Activated CD4-positive, alpha-beta T cell treated with anti-CD3 and anti-CD28 coated beads, Interleukin-2, amount 50 U/mL, for 24 hours (primary cell): ENCODE measurements at places on chromosomes 1 and 21.

DNA sequence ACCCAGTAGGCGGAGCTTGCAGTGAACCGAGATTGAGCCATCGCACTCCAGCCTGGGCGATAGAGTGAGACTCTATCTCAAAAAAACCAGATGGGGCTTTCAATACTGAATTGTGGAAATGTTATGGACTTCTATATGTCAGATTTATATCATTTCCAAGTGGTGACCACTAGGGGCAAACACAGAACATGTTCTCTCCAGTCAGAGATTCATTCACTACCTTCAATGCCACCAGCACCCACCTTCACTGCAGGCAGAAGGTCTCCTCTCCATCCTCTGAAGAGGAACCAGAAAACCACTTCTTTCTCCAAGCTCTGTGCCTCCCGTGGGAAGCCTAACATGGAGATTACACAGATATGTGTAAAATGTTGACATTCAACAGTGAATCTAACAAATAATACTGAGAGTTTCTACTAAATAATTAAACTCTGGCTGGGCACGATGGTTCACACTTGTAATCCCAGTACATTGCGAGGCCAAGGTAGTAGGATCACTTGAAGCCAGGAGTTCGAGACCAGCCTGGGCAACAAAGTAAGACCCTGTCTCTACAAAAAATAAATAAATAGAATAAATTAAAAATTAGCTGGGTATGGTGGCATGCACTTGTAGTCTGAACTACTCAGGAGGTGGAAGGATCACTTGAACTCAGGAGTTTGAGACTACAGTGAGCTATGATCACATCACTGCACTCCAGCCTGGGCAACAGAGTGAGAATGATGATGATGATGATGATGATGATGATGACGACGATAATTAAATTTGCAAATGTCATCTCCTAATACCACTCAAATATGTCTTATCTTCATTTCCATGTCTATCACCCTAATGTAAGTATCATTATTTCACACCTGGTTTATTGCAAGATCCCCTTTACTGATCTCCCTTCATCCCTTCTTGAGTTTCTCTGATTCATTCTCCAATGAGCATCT lies 151.1 kb downstream of the ZNF281 start:
- DNase-seq = no peak

DNA sequence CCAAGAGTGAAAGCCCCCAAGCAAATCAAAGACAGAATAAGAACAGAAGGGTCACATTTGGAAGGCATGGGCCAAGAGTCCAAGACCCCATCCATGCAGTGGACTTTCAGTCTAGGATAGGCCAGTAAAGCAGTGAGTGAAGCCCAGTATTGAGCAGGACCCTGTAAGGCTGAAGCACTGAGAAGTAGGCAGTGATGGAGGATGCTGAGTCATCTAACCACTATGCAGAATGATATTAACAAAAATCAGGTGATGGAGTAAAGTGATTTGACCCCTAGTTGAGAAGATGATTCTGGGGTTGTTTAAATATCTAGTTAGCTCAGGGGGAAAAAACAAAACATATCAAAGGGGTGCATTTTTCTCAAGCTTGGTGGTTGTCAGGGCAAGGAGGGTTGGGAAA lies 308.7 kb upstream of the PLXNA2 start:
- no peak for DNase-seq

- DNase-seq = no peak
Observed at GRCh38 chr1:246270236-246270635, 236.8 kb downstream of the SMYD3 start.

DNA sequence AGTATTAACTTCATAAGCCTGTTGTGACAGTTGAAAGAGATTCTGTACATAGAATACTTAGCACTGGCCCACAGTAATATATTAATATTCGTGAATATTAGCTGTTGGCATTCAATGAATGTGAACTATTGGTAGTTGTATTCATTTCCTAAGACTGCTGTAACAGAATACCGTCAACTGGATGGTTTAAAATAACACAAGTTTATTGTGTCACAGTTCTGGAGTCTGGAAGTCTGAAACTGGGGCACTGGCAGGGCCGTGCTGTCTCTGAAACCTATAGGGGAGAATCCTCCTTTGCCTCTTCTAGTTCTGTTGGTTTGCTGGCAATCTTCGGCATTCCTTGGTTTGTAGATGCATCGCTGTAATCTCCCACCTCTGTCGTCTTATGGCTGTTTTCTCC lies 47.5 kb downstream of the OLFML3 start:
- DNase-seq = no peak

DNA sequence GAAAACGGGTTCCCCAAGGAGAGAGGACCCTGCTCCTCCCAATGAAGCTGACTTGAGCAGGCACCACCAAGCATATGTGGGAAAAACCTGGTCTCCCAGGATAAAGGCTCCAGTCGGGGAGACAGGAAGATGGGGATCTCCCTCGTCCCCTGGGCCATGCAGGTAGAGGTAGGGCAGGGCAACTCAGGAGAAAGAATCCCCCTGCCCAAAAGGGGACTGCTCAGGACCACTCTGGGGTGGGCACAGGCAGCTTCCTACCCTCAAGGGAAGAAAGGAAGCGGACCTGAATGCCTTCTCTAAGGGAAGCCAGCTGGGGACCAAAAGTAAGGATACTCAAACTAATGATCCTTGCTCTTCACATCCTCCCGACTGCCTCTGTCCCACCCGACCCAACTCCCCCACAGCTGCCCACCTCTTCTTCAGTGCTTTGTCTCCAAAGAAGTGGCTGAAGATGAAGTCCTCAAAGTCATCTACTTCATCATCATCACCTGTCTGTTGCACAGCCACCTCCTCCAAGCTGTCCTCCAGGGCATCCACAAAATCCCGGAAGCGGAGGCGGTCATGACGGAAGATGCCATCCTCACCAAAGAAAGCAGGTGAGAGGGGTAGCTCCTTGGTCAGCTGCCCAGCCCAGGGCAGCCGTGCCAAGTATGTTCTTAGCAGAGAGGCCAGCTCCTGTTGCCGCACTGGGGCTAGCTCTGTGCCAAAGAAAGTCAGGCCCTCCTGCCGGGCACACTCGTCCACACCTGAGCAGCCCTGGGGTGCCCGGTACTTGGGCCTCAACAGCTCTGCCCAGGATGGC lies 8.8 kb upstream of the PMVK start:
- no peak for DNase-seq

GRCh38 chr1:206947255-206947654 lies 989 bp upstream of the PIGR start:
- no peak for DNase-seq

DNA sequence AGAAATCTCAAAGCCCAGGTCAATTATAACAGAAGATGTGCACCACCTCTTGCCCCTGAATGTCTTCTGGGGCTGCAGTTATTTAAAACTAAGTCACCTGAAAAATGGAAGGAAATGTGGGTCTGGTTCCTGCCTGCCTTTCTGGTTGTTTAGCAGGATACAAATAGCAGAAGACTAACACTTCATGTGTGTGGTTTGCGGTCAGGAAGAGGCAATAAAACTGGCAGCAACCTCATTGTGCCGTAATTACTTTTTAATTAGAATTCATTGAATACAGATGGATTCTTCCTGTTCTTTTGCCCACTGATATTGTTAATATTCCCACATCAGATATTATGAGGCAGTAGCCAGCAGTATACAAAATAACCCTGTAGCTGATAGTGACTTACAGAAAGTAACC lies 345.7 kb downstream of the ZNF326 start:
- DNase-seq = no peak

- DNase-seq = no peak
Observed at GRCh38 chr1:38003261-38004250, 1.8 kb downstream of the FHL3 start.

DNA sequence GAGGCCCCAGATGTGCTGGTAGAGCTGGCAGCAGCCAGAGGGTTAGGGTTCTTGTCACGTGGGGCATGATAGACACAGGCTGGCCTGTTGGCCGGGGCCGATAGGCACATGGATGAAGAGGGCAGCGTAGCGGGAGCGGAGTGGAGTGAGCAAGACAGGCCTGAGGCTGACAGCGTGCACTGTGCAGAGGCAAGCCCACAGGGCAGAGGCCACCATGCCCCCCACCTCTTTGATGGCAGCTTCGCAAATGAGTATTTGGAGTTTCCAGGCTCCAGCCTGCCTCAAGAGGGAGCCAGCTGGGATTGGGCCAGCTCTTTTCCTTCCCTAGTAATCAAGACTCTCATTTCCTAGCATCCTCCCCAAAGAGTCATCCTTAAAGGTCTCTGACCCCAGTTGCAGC lies 43.5 kb downstream of the TMCC2 start:
- no peak for DNase-seq

GRCh38 chr1:201605385-201606010 lies 66.6 kb downstream of the NAV1 start:
- no peak for DNase-seq

GRCh38 chr21:32626621-32627196 lies 14.5 kb upstream of the CFAP298 start:
- DNase-seq = no peak

DNA sequence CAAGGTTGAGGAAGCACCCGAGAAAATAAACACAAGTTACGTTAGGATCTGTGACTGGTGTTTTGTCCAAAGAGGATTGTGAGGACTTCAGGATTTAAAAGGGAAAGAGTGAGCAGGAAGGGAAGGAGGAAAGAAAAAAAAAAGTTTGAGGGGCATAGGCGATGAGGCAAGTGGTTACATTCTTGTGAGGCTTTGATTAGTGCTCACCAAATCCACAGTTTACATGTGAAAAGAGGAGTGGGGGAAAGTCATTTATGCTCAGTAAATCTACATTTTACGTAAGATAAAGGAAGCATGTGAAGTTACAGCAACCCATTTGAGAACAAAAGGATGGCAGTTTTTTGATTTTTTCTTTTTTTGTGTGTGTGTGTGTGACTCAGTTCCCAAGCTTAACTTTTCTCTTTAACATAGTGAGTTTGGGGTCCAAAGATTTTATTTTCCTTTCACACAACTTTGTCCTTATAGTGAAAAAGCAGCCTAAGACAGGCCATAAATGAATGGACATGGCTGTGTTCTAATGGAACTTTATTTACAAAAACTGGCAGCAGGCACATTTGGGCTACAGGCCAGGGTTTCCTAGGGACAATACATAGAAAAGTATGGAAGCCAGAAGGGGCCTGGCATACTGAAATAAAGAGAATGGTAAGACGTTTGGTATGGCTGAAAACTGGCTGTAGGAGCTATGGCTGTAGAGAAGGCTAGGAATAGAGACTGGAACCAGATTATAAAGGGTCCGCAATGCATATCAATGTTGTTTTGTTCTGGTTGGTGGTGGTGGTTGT lies 121.7 kb downstream of the FGGY start:
- no peak for DNase-seq

- DNase-seq = no peak
Observed at GRCh38 chr1:107687849-107688753, 276.9 kb downstream of the VAV3 start.

DNA sequence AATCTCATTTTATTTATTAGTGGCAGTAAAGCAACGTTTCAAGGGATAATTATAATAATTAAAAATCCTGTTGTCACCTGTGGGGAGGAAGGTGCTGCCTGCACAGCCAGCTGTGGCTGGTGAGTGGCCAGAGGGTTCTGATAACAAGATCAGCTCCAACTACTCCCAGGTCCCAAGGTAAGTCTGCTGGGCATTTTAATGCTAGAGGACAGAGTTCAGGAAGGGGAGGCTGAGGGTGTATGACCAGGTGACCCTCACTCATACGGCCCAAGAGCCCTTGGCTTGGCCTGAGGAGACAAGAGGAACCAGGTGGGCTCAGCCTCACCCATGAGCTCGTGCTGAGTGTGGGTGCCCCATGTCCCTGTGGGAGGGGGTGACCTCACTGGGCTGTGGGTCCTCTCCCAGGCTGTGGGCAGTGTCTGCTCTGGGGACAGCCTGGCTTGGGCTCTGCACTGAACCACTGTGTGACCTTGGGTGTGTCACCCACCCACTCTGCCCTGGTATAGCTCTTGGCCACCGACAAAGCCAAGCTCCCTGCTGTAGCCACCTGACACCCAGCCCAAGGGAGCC lies 223.8 kb downstream of the PTPRU start:
- DNase-seq = no peak

- no peak for DNase-seq
Observed at GRCh38 chr1:66495495-66495894, 38.5 kb upstream of the SGIP1 start.

DNA sequence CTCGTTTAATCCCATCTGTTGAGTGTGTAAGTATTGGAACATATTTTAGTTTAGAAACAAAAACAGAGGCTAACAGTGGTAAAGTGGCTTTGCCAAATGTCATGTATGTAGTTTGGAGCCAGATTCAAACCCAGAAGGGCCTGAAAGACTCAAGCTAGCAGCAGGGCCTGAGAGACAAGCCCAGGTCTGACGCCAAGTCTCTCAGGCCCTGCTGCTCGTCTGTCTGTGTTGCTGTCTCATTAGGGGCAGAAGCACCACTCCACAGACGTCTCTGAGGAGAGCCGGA lies 8.3 kb downstream of the CITED4 start:
- DNase-seq = no peak

GRCh38 chr1:7006996-7007871 lies 222.0 kb downstream of the CAMTA1 start:
- no peak for DNase-seq

GRCh38 chr1:211647711-211648121 lies 27.7 kb downstream of the NEK2 start:
- DNase-seq = no peak

GRCh38 chr1:163657719-163658118 lies 336.0 kb downstream of the NUF2 start:
- DNase-seq = no peak

- DNase-seq = no peak
Observed at GRCh38 chr1:213119794-213120193, 68.8 kb downstream of the RPS6KC1 start.

- no peak for DNase-seq
Observed at GRCh38 chr1:226678701-226679100, 60.4 kb downstream of the ITPKB start.

- DNase-seq = no peak
Observed at GRCh38 chr1:246317332-246318035, 189.6 kb downstream of the SMYD3 start.

DNA sequence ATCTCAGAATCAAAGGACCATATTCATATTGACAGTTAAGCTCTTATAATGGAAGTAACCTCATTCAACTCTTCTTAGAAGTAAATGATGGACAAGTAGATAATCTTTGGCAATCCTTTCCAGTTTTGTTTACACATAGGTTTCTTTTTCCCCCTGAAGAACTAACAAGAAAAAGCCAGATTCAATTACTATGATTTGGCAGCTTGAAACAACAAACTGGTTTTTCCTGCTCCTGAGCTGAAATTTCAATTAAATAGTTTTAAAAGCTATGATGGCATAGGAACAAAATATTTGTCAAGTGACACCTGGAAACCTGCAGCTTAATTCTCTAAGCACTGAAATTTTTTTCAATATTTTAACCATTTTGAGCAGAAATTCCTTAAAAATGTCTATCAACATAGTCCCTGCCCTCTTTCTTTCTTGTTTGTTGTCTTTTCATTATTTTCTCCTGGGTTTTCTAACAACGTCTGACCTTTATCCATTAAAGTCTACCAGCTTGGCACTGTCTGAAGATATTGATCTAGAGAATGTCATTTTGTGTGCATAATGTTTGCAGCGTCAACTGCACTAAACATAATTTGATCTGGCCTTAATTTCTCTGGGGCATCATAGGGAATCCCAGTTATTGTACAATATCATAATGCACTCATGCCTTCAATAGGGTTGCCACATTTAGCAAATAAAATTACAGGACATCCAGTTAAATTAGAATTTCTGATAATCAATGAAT lies 4.0 kb upstream of the SLC35A3 start:
- no peak for DNase-seq
